Astrocyte of the hippocampus (primary cell): ENCODE measurements at places on chromosomes 3 and 15.

DNA sequence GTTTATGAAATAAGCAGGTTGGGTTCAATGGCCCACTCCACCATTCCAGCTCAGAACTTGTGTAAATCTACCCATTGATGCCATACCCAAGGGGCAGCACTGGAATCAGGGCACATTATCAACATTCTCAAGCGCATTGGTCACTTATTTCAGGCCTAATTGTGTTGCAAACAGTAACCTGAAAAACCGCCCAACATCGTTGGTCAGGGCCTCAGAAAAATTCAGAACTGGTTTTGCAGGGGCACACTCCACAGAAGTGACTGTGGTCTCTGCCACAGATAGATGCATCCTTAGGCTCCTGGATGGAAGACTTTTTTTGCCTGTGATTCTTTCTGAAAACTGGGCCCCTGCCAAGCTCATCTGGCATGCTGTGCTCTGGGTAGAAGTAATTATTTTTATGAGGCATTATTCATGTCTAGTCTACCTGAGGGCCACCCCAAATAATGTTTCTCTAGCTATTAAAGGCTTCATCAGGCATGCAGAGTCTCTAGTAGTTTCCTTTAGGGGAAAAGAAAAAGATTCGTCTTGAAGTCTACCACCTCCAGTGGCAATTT lies 21.7 kb upstream of the LRTM1 start:
- DNase-seq, result no peak

- DNase-seq, result peak; percentile 90
These were observed at the start of gene CSK for GRCh38 chr15:74781431-74782258. Gene CSK (plus strand): TSS chr15:74782080. CDS start chr15:74798298, 16,218 bp downstream.

GRCh38 chr3:173553635-173554280 lies 156.2 kb downstream of the NLGN1 start:
- peak; percentile 70 for DNase-seq

DNA sequence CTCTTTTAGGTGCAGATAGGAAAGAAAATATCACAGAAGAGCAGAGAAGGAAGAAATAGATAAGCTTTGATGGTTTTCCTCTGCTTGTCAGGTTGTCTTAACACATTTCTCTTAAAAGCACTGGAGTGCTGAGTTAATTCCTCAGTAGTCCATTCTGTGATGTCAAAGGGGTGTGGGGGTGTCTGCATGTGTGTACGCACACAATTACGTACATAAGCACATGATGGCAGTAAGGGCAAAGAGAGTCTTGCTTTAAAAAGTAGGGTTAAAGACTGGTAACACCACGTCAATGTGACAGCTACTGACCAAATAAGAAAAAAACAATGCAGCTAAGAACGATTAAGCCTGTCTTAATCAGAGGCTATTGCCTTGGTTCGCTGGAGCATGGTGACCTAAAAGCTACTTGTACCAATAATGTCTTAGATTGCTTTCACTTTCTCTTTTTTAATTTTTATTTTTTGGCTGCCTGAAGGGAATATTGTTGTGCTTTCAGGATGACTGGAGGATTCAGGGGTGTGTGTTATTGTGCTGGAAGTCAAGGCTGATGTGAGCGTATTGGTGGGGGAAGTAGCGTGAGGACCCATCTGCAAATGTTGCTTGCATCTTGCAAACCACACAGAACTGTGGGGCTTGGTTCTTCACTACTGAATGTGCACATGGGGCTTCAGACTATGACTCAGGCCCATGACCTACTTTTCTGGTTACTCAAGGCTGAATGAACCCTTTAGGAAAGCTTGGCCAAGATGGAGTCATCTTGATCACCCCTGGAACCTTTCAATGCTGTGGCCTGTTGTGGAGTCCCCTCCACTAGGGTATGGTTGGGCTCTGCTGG lies 417.8 kb upstream of the TPM1 start:
- peak; percentile 45 for DNase-seq

- DNase-seq, result no peak
These were observed 244.0 kb upstream of the TBC1D5 start for GRCh38 chr3:17986348-17986816.
